ENCODE measurements at places on chromosomes 7 and 10.

DNA sequence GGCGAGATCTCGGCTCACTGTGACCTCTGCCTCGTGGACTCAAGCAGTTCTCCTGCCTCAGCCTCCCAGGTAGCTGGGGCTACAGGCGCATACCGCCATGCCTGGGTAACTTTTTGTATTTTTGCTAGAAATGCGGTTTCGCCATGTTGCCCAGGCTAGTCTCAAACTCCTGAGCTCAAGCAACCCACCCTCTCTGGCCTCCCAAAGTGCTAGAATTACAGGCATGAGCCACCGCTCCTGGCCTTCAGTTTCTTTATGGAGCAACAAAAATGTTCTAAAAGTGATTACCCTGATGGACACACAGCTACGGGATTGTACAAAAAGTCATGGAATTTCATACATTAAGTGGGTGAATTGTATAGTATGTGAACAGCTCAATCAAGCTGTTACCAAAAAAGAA lies 216.0 kb downstream of the CALN1 start:
- DNase-seq = no peak

GRCh38 chr7:130102588-130102987 lies 32.3 kb downstream of the KLHDC10 start:
- no peak for DNase-seq

DNA sequence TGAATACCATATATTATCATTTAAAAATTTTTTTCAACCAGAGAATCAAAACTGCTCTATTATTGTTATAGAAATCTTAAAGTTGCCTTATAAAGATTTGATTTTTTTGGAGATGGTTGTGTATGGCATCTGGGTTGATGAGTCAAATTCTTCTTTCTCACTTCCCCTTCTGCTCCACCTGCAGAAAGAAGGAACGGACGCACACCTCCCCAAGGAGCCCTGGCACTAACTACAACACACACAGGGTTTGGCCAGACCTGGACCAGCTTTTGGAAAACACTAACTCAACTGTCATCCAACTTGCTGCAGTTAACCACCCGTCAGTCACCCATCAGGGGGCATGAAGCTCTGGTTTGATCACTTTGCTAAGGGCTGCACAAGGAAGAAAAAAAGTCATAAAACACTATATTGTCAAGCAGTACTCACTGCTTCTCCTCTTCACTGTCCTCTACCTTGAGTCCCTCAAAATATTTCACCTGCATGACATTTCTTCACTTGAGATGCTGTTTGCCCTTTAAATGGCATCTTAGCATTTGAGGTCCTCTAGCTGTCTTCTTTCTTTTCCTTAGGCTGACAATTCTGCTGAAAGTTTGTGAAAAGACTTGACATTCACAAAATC lies 266.7 kb upstream of the PHF14 start:
- no peak for DNase-seq

DNA sequence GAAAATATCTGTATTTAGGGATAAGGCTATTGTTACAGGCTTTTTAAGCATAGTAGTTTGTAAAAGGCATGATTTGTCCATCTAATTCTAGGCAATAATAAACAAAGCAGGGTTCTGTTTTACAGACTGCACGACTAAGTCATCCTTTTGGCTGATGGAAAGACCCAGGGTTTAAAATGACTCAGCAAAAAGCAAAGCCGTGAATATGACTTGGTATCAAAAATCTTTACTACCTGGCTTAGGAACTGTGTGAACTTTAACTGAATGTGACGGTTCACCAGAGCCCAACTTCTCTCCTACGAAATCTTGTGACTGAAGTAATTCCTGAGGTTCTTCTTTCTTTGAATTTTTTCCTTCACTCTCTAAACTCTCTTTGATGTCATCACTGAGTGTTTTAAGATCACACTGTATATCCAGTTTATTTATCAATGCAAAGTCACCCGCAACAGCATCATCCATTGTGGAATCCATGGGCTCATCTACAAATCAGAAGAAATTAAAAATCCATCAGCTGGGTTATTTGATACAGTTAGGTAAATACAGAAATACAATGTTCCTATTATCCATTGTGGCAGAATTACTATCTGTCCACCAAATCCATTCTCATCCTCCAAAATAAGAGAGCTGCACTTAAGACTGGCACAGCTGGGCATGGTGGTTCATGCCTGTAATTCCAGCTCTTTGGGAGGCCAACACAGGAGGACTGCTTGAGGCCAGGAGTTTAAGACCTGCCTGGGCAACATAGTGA lies 17.0 kb downstream of the ATE1 start:
- DNase-seq = no peak

- no peak for DNase-seq
Observed at GRCh38 chr10:91681361-91682276, 48.7 kb upstream of the PPP1R3C start.

GRCh38 chr7:107212725-107213124 lies 43.9 kb downstream of the HBP1 start:
- no peak for DNase-seq

- no peak for DNase-seq
Observed at GRCh38 chr7:86920154-86920553, 139.3 kb downstream of the ELAPOR2 start.

DNA sequence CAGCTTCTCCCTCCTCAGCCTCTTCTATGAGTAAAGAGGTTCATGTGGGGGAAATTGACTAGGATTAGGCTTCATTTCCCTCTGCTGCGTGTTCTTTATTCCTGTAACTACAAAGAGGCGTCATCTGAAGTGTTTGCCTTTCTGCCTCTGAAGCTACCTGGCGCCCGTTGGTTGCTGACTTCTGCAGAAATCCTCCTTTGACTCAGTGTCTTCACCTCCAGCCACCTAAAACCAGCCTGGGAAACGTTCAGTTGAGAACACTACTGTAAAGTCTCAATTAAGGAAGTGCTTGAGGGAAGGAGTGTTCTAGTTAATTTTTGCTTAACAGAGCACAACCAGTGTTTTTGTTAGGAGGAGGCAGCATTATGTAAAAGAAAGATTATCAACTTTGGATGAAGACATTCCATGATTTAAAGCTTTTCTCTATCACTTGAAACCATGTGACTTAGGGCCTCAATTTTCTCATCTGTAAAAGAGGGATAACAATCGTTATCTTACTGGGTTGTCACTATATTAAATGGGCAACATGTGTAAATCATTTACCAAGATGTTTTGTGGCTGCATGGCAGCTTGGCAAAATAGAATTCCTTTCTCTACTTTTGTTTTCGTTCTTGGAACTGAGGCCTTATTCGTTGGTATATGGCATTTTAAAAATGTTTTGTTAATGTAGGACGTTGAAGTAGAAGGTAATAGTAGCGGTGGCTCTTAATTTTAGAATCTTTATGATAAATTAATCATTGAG lies 642.9 kb downstream of the SDK1 start:
- no peak for DNase-seq

DNA sequence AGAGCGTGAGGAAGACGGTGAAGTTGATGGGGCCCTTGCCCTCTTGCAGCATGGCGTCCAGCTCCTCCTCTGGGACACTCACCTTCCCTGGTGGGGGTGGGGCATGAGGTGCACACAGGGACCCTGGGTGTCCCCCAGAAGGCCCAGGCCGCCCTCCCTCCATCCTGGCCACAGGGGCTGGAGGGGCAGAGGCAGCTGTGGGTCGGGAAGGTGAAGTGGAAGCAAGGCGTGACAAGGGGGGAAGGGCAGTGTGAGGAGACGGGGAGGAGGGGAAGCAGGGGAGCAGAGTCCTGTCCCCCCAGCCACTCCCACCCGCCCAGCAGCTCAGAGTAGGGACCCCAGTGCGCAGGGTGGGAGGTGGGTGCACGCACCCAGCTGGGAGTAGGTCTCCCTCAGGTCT lies 791 bp downstream of the MYL7 start:
- no peak for DNase-seq

GRCh38 chr7:136857573-136857972 lies 10.9 kb upstream of the CHRM2 start:
- DNase-seq = no peak

DNA sequence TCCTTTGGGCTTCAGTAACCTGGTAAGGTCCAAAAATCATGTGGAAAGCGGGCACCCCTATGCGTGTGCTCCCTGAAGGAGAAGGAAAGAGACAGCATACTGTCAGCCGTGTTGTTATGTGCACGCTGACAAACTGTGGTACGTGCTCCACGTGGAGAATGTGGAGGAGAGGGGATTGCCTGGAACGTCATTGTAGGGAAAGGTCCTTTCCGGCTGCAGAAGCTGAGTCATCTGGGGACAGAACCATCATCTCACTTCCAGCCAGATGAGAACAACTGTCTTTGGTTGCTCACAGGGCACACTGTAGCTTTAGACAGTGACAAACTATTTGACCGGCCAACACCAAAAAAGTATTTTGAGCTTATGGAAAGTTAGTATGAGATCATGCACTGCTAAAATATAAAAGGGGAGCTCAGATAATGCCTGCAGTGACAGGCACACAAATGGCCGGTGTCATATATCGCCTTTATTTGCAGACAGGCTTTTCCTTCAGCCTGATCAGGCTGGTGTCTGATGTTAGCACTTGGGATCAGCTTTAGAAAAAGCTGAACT lies 38.8 kb upstream of the GRB10 start:
- no peak for DNase-seq

DNA sequence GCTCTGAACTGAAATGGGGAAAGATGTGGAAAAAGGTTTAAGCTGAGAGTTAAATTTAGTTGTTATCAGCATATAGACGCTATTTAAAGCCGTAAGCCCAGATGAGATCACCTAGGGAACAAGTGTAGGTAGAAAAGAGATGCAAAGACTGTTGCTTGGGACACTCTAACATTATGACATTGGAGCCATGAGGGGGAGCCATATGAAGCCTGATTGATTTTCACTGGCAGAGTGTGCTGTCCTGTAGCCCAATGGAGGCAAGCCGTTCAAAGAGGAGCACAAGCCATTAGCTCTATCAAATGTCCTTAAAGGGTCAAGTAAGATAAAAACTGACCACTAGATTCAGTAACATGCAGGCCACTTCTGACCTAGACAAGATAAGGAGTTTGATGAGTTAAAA lies 223.3 kb downstream of the TWIST1 start:
- no peak for DNase-seq

- DNase-seq = no peak
Observed at GRCh38 chr10:10475812-10476211, 541.9 kb upstream of the CELF2 start.

GRCh38 chr7:15567652-15568051 lies 5.8 kb upstream of the AGMO start:
- DNase-seq = no peak

GRCh38 chr10:55212051-55212450 lies 411.0 kb upstream of the PCDH15 start:
- DNase-seq = no peak

- peak; percentile 87 for DNase-seq
Observed at GRCh38 chr7:6536262-6537260, 14.7 kb downstream of the GRID2IP start.

DNA sequence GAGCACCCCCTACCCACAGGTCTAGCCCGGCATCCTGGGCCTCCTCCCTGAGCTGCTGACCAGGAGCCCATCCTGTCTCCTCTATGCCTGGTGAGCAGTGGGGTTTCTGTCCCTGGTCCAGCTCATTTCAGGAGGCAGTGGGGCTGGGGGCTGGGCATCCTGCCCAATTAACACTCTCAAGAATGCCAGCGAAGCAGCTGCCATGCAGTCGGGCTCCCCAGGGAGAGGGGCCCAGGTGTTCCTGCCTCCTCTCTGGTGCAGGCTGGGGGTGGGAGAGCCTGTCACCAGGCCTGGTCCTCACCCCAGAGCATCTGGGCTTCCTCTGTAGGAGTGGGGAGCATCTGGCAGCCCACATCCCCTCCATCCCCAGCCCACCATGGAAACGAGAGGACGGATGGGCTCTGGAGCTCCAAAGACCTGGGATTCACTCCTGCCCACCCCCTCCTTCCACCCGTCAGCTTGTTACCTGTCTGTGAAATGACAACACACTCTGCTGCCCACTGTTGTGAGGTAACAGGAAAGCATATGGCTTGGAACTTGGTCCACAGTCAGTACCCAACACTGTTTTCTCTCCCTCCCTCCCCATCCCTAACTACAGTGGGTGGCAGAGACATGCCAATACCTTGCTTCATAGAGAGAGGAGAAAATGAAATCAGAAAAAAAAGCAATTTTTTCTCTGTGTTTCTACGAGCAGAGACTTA lies 69.1 kb downstream of the SLIT1 start:
- no peak for DNase-seq

GRCh38 chr10:68561865-68562649 lies 1.9 kb downstream of the TET1 start:
- DNase-seq = peak; percentile 41

- no peak for DNase-seq
Observed at GRCh38 chr10:117214401-117214800, 17.1 kb downstream of the KCNK18 start.

GRCh38 chr10:96619796-96620773 lies 33.3 kb upstream of the TM9SF3 start:
- no peak for DNase-seq

GRCh38 chr10:33111488-33112051 lies 153.5 kb upstream of the ITGB1 start:
- DNase-seq = no peak

DNA sequence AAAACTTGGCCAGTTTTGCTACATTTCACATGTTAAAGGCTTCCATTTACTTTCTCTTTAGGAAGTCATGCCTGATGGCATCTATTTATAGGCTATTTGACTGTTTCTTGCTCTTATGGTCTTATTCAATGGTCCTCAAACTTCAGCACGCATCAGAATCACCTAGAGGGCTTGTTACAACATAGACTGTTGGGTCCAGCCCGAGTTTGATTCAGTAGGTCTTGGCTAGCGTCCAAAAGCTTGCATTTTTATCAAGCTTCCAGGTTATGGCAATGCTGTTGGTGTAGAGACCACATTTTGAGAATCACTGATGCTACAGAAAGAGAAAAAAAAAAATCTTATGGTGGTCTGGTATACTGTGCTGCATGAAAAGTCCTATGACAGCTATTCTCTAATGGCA lies 51.9 kb downstream of the MTPN start:
- no peak for DNase-seq

DNA sequence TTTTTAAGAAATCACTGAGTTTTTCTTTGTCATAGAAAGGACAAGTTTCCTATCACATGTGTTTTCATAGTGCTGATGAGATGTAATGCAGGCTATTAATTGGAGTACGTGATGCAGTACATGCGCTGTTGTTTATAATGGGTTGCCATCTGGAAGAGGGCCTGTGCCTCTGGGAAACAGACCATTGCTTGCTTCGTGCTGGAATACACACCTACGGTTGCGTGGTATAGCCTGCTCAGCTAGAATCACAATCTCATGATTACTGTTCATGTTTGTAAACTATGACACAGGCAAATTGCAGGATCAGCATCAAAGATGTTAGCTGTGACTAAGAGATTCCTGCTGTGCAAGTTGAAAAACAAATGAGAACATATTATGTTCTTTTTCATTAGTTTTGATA lies 107.2 kb upstream of the STEAP1B start:
- DNase-seq = no peak

DNA sequence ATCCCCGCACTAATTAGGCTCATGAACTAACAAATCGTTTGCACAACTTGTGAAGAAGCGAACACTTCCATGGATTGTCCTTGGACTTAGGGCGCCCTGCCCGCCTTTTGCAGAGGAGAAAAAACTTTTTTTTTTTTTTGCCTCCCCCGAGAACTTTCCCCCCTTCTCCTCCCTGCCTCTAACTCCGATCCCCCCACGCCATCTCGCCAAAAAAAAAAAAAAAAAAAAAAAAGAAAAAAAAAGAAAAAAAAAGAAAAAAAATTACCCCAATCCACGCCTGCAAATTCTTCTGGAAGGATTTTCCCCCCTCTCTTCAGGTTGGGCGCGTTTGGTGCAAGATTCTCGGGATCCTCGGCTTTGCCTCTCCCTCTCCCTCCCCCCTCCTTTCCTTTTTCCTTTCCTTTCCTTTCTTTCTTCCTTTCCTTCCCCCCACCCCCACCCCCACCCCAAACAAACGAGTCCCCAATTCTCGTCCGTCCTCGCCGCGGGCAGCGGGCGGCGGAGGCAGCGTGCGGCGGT lies at the start of gene EMX2:
Gene EMX2, plus strand, starts transcription at position 41 of the 519 bp plus-strand sequence. CDS start 522 bp downstream, outside the sequence.
- DNase-seq = no peak
